Anterior cingulate cortex (tissue), 58 donors: ENCODE measurements at places on chromosomes 3 and 15.
A peak's percentile ranks its signal among the peaks of the same experiment; 100 is the strongest.

GRCh38 chr3:49030321-49030720, 1.1 kb upstream of the IMPDH2 start:
- DNase-seq: no peak

GRCh38 chr3:159513867-159514380, 474.7 kb upstream of the IL12A start:
- DNase-seq: no peak

DNA sequence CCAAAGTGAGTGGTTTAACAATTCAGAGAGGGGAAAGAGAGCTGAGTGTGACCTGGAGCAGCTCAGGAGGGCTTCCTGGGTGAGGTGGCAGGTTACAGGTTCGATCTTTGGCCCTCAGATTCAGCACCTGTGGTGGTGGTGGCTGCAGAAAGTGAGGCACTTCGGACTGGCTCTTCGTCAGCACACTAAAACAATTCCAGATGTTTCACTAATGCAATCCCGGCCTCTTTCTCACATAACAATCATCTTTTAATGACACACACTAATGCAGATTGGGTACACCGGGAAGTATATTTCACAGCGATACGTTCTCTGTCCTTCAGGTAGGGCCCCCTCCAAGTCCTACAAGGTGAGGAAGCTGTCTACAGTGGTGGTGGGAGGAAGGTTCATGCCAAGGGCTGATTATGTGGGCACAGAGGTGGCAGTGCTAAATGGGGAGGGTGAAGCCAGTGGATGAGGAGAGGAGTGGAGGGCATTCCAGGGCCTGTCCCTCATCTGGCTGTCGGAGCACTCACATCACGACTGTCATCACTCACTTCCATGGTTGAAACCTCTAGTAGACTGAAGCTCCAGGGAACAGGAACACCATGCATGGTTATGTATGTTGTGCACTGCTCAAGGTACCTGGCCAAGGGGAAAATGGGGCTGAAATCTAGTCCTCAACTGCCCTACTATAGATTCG, 171.1 kb downstream of the RAB11A start:
- DNase-seq: no peak

- no peak for DNase-seq
Observed at GRCh38 chr3:149044339-149045083, 41.8 kb downstream of the HLTF start.

DNA sequence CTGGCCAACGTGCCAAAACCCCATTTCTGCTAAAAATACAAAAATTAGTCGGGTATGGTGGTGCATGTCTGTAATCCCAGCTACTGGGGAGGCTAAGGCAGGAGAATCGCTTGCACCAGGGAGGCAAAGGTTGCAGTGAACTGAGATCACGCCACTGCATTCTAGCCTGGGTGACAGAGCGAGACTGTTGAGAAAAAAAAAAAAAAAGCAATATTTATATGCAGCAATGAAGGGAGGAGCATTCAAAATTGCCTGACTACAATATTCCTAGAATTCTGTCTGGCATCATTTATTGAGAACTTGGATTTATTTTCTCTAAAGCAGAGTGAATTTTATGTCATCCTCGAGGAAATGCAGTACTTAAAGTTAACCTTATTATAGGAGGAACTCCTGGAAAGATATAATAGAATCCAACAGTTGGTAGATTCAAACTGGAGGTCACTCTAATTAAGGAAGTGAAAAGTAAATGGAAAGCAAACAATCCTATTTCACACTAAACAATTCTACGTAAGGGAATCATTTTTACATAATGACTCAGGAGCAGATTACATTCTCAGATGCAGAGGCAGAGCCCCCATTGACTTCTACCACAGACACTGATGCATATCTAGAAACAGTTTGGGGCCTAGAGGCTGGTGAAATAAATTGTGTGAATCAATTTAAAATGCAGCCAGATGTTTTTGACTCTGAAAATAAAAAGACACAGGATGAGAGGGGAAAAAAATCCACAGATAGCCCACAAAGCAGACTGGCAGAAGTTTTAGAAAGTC, 82.1 kb upstream of the FHIT start:
- no peak for DNase-seq

DNA sequence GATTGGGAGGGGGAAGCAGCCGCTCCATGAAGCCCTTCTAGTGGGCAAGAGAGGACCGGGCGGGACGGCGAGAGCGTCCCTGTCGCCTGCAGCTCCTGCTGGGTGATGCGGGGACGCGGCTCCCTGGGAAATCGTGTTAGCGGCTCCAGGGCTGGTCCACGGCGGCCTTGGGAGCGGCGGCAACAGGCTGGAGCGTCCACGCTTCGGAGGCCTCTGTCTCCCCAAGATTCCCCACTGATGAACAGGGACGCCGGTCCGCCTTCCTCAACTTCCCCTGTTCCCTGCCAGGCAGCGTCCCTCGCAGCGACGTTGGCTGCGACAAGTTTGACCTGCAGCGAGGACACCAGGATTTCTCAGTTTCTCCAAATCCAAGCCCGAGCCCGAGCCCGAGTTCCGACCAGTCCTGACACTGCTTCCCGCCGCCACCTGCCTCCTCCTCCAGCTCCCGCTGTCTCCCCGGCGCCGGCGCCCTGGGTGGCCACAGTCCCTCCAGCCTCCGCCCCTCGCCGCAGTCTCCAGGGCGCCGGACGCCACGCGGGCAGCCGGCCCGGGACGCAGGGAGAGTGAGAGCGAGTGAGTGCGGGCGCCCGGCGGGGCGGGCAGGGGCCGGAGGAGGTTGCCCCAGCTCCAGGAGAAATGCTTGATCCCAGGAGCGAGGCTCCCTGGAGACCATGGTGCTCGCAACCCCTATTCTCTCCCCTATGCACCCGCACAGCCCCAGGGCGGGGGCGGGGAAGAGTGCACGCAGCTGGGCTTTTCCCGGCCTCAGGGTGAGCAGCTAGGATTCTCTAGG, 78.1 kb upstream of the RNF7 start:
- DNase-seq: peak; percentile 26

- DNase-seq: no peak
Observed at GRCh38 chr3:69838217-69838616, 99.0 kb downstream of the MITF start.

GRCh38 chr3:116154389-116154788, 290.9 kb downstream of the LSAMP start:
- DNase-seq: no peak

GRCh38 chr3:147838652-147839051, 429.5 kb downstream of the ZIC1 start:
- DNase-seq: no peak

- DNase-seq: no peak
Observed at GRCh38 chr3:194691481-194692283, 6.0 kb downstream of the FAM43A start.
